Lower leg skin (tissue), 4 donors: ENCODE measurements at places on chromosomes 4 and X. TPM values are rescaled to one million over a fixed set of nuclear protein-coding genes. Genes with fewer than 3 reads are reported as not detected.

- no peak for DNase-seq
These were observed 50.9 kb downstream of the USP26 start for GRCh38 chrX:133045986-133046385.

DNA sequence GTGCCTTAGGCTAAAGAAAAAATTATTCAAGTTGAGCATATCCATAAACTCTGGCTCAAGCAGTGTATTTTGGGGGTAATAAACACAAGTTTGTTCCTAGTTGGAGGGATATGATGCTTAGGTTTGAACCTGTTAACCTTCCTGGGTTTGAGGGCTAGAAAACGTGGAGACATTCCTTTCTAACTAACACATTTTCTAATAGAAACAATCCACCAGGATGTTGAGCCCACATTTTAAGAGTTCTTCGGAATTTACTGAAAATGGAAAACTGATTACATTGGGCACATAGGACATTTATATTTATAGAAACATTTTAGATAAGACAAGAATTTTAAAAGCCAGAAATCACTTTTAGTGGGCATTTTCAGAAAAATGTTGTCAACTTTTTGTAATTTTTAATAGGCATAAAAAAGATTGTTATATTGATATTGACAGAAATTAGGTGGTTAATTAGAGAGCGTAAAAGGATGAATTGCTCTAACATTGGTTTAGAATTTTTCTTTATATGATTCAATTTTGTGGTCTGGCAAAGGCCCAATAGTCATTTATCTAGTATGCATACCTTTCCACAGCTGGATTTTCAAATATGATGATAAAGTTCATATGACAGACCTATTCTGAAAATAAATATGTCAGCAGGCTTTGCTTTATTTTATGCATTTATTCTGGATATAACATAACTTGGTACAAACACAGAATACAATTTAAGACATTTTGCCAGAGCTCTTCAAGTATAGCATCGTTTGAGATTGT, 49.2 kb downstream of the CEP44 start:
- no peak for DNase-seq

DNA sequence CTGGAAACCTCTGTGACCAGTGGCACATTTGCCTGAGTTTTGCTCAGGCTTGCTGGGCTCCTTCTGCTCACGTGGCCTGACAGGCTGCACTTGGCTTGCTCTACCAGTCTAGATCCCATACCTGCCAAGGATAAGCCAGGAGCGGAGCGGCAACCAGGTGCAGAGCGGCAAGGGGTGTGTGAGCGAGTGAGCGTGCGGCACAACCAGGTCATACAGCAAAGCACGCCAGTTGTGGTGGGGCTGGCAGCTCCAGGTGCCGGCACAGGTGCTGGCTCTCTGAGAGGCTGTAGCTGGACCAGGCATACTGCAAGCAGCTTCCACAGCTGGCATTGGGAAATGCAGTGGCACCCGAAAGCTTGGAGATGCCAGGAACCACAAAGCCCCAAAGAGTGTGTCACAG, 1495.1 kb downstream of the PCDH7 start:
- no peak for DNase-seq

DNA sequence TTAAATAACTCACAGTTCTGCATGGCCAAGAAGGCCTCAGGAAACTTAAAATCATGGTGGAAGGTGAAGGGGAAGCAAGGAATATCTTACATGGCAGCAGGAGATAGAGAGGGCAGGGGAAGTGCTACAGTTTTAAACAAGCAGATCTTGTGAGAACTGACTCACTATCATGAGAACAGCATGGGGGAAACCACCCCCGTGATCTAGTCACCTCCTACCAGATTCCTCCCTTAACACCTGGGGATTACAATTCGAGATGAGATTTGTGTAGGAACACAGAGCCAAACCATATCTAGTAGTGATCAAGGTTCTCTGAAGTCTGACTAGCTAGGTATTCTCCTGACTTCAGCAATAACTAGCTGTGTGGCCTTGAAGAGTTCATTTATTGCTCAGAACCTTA, 56.0 kb downstream of the BANK1 start:
- DNase-seq = no peak

DNA sequence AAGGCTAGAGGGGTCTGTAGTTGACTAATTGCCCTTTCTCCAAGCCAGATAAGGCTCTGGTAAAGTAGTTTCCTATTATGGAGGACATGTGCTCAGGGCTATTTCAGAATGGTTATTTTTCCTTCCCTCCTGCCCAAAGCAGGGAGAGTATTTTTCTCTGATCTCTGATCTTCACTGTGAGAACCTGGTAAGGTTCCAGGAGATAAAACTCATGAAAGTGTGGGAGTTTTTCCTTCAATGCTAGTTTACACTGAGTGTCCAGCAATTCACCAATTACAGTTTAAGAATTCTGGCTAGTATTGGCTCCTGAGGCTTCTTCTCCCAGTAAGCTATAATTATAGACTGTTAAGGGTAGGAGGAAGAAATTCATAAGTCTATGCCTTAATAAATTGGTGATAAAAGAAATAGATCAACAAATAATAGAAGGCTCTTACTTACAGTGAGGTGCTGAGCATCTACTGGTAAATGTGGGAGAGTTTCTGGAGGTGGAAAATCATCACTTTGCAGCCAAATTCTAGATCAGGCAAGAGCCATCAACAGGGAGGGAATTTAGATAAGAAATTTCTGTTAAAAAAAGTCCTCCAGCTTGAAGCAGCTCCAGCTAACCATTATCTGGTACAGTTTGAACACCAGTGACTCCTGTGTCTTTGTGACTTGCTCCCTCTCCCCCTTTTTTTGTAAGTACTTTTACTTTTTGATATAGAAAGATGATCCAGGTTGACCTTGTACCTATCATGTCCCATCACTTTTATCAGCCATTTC, 30.9 kb downstream of the CASP6 start:
- DNase-seq = no peak

GRCh38 chr4:83010522-83011318, at the start of gene LIN54:
LIN54 (minus strand) TSS chr4:83010823; CDS start chr4:82984844, 25,979 bp downstream.
- peak; percentile 96 for DNase-seq

GRCh38 chr4:21469438-21470300, 478.9 kb downstream of the KCNIP4 start:
- no peak for DNase-seq

- no peak for DNase-seq
These were observed 512.3 kb downstream of the CFAP47 start for GRCh38 chrX:36431819-36432218.

DNA sequence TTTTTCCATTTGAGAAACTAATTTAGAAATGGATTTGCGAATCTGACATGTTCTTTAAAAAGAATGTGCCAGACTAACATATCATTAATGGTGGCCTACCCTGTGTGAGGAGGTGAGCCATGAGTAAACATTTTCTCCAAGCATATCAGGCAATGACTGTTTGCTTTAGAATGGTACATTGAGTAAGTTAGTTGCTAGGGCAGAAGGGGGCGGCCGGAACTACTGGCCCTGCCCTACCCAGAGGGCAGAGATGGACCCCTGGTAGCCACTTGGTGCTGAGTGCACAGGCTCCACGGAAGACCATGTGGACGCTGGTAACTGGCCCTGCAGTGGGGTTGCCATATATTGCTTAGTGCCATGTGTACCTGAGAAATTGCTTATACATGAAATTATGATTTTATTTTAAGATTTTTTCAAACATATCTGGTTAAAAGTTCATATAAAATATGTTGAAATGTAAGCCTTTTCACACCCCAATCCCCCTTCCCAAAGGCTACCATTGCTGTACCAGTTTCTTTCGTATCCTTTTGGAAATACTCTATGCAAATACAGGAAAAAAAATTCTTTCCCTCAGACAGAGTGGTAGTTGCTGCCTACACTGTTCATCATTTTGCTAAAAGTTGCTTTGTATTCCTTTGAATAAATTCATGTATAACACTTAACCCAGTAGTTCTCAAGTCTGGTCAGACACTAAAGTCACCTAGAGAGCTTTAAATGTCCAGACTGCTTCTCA, 8.8 kb downstream of the FNIP2 start:
- DNase-seq = no peak

DNA sequence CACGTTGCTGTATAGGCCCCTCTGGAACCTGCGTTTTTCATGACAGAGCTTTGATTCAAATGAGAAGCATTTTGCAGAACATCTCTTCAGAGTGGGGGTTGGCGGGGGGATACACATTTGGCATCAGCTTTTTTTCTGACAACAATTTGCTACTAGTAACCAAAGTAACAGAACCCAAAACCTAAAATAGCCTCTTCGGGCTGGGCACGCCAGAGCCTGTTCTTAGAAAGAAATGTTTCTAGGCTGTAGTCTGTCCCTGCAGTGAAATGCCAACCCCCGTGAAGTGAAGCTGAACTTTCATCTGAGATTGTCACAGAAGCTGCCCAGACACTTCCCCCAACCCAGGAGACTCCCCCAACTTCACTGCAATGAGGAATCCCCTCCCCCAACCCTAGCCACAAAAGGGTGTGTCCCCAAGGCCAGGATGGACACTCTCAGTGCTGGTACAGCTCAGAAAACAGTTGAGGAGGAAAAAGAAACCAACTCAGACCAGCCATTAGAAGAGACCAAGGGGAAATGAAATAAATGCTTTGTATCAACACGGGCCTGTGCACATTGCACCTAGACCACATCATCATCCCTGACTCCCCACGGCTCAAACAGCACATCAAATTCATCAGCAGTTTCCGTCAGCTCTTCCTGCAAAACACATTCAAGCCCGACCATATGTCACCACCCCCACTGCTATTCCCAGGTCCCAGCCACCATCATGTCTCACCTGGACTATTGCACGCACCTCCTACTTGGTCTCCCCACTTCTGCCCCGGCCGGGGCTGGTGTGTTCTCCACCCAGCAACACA, 8.4 kb upstream of the MAN2B2 start:
- no peak for DNase-seq

- peak; percentile 71 for DNase-seq
These were observed 71.3 kb downstream of the EVC2 start for GRCh38 chr4:5636766-5637670.

DNA sequence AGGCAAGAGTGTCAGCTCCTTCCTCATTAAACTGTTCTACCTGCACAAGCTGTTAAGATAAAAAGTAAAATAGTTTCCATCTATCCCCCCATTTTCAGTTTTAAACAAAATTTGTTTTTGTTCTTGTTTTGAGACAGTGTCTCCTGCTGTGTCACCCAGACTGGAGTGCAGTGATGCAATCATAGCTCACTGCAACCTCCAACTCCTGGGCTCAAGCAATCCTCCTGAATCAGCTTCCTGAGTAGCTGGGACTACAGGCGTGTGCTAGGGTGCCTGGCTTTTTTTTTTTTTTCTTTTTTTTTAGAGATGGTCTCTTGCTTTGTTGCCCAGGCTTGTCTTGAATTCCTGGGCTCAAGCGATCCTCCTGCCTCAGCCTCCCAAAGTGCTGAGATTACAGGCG, 105.4 kb downstream of the HS6ST2 start:
- no peak for DNase-seq

DNA sequence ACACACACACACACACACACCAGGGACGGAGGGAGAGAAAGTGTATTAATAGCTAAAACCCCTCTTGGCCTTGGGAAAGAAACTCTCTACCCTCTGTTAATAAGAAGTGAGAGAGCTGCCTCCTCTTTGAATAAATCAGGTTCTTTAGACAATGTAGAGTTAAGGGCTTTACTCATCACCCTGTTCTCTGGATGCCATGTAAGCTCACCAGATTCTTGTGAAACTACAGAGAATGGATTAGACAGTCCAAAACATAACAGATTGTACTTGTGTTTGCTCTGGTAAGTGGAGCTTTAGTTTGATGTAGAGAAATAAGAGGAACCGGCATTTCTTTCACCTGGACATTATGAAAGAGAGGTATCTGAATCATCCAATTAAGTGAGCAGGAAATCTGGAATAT, 263.2 kb downstream of the DMD start:
- no peak for DNase-seq

- DNase-seq = no peak
These were observed 5.6 kb downstream of the HAND2 start for GRCh38 chr4:173524218-173525117.

- DNase-seq = no peak
These were observed 82.5 kb downstream of the TIGD2 start for GRCh38 chr4:89193843-89194242.

DNA sequence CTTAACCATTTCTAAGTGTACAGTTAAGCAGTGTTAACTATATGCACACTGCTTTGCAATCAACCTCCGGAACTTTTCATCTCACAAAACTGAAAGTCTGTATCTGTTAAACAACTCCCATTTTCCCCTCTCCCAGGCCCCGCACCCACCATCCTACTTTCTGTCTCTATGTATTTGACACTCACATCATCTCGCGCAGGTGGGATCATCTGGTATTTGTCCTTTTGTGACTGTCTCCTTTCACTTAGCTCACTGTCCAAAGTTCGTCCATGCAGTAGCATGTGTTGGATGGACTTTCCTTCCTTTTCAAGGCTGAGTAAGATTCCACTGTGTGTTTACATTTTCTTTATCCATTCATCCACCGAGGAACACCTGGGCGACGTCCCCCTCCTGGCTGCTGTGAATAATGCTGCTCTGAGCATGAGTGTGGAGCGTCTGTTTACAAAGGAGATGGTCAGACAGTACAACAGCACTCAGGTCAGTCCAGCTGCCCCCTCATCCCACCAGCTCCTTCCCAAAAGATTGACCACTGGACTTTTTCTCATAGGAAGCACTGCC, 39.8 kb downstream of the DCTD start:
- no peak for DNase-seq

- no peak for DNase-seq
These were observed 2.8 kb upstream of the SAP30 start for GRCh38 chr4:173367946-173368345.

DNA sequence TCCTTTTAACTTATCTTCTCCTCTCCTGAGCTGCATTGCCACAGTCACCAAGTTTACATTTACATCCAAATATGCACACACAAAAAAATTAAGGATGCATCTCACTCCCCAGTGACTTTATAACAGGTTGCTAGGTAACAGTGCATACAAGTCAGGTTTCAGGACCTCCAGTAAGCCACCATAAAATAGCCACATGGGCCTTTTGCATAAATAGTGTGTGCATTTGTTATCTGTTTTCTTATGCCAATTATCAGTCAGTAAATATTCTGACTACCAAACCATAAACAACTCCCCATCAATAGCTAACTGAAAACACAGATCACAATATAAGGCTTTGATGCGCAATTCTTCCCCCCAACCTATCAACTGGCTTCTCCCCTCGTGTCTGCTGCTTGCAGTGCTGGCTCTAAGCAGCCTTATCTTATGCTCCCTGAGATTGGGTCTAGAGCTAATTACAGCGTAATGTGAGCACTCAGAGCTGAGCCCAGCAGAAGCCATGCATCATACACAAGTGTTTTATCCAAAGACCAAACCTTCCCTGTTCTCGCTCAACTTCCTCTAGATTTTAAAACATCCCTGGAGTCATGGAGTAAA, 55.4 kb downstream of the ZNF827 start:
- no peak for DNase-seq

DNA sequence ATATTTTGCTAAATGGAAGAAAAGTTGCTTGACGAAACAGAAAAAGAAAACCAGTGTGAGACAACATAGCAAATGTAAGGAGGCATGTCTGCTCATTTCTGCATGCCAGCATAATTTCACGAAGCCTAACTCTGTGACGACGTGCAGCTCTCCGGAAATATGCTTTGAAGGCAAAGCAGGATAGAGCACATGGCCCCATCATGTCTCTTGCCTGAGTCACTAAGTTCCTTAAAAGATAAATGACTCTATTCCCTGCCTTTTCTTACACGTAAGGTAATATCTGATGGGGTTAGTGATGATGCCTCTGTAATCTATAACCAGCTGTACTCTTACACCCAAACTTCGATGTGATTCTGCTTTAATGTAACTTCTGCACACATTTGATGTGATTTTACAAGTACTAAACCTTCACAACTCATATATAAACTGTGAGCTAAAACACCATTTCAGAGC, 64.5 kb downstream of the ANXA3 start:
- no peak for DNase-seq

F9 gene
- total RNA-seq = not detected

ADGRG2 gene
- 0.62 TPM for total RNA-seq

SYN1 gene
- 0.72 TPM for total RNA-seq
